ENCODE measurements at places on chromosomes 1 and 21.

- DNase-seq, result no peak
These were observed 984.6 kb downstream of the ADGRL2 start for GRCh38 chr1:82785268-82785790.

GRCh38 chr1:17515902-17516301, 23.6 kb upstream of the ARHGEF10L start:
- DNase-seq, result no peak

GRCh38 chr1:29586991-29587745, 350.8 kb downstream of the PTPRU start:
- no peak for DNase-seq

GRCh38 chr1:39205102-39205780, 746 bp downstream of the MACF1 start:
- DNase-seq, result peak; percentile 75

- DNase-seq, result peak; percentile 80
These were observed 53.0 kb upstream of the DESI2 start for GRCh38 chr1:244599937-244600350.

- DNase-seq, result no peak
These were observed 8.2 kb downstream of the CREG1 start for GRCh38 chr1:167545349-167545748.

DNA sequence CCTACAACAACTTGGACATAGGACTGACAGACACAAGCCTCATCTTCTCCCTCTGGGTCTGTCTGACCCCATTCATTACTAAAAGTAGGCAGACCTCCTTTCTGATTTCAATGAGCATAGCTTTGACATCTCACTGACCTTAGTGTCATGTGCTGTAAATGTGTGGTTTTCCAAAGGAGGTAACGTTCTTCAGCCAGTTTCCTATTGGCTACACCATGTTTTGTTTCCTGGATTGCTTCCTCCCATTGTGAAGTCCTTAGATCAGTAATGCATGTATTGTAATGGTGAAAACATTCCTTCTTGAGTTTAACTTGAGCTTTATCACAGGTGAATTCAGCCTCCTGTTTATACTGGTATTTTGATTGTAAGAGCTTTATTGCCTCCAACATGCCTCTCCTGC, 20.6 kb downstream of the STXBP3 start:
- DNase-seq, result no peak

DNA sequence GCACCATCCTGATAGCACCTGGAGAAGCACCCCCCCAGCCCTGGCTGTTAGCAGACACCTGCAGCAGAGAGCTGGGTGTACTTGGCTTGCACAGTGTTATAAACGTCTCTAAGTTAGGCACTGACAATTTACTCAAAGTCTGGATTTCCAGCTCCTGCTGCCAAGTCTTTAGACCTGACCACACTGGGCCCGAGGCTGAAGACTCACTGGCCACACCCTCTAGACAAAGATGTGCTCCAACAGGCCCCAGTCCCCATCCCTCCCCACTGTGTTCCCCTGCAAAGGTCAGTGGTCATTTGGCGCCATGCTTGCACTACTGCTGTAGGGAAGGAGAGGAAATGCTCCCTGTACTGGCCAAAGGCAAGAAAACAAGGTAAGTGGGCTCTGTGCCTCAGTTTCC, 31.1 kb downstream of the PADI6 start:
- no peak for DNase-seq

DNA sequence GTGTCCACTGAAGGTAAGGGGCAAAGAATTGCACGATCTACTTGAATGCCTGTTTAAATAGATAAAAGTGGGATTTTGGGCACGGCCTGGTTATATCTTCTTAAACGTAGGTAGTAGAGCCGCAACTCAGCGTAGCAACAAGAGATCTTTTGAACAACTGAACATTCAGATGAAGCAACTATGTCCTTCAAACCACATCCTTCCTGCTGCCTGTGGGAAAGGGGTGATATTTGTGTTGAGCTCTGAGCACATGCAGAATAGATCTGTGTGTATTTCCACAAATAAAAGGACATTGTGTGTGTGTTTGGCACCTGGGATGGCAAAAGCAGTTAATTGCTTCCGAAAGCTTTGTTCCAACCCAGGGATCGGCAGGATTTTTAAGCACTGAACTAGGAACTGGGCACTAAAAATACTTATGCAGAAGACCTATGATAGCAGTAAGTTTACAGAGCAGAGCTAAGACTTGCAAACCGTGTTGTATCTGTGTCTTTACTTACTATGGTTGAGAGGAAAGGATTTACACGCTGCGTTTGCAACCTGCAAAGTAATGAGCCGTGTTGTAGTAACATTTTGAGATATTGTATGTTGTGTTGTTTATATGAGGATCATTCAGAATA, 333.4 kb downstream of the CHRM3 start:
- peak; percentile 17 for DNase-seq

DNA sequence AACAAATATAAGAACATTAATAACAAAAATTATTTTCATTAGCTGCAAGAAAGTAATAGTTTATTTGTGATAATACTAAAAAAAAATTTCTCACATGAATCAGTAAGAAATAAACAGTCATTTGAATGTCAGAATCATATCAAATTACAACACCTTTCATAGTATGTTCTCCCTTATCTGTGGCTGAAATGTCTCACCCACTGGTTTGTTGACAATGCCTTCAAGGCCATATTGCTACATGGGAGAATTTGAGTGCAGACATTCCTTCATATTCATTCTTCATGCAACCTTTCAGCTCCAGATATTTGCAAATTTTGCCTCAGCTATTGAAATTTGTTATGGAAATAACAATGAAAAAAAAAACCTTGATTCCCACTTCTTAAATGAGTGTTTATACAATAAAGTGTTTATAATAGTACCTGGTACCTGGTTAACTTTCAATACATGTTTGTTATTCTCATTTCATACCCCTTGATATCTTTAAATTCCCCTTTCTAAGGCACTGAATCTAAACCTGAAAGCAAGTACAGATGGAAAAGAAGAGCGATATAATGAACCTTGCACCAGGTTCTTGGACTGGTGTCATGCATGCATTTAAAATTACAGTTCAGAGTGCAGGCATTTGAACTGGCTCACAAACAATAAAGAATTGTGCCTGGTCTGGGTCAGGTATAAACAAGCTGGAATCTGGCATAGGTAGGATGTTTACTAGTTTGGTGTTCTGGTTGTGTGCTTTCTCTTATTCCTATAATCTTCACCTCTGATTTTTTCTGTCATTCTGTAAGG, 242.2 kb upstream of the ADGRL2 start:
- DNase-seq, result no peak

GRCh38 chr1:201268604-201269151, 14.6 kb upstream of the PKP1 start:
- no peak for DNase-seq

DNA sequence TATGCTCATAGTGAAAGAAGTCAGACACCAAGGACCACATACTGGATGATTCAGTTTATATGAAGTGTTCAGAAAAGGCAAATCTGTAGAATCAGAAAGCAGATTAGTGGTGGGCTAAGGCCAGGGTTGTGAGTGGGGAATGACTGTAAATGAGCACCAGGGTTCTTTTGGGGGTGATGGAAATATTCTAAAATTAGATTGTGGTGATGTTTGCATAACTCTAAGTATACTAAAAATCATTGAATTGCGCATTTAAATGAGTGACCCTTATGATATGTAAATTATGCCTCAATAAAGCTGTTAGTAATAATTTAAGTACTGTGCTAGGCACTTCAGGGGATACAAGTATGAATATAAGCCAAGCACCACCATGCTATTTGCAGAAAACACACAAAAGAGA, 256.3 kb downstream of the TPR start:
- no peak for DNase-seq

GRCh38 chr1:164475834-164476233, 83.2 kb upstream of the PBX1 start:
- no peak for DNase-seq

DNA sequence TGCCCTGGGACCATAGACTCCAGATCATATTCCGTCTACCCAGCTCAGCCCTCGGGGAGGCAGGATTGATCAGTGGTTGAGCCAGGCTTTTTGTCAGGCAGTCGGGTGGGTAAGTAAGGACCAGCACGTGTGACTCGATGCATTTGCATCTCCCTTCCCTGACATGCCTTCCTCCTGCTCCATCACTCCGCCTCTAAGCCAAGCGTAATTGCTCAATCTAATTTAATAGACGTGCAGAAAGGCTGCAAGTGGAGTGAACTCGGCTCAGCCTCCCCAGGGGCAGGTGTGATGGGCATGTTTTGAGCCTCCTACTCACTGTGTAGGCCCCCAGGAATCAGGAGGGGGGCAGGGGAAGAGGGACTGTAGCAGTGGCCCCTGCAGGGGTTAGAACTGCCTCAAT, 34.6 kb upstream of the GRIK3 start:
- DNase-seq, result no peak

DNA sequence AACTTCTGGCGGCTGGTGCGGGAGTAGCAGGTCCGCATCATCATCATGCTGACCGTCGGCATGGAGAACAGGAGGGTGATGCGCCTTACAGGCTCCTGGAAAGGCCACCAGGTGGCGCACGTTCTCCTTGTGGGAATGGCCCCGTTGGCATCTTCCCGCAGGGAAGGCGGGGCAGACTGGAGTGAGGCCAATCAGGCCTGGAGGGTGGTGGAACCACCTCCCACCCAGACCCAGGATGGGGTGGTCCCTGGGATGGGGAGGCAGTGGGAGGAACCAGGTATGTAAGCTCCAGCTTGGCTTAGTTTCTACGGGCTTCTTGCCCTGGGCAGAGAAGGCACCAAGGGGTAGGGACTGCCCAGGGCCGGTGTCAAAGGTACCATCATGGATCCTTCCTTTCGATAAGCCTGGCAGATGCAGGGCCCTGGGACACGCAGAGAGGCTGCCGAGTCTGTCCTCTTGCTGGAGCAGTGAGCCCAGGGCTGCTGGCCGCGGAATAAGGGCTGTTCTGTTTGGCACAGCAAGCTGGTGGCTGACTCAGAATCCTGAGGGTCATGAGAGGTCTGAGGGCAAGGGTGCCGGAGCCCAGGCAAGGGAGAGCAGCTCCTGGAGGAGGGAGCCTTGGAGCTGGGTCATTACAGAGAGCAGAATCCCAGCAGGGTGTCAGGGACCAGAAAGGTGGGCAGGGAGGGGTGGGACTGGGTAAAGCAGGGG, 8.7 kb upstream of the LGR6 start:
- peak; percentile 71 for DNase-seq

DNA sequence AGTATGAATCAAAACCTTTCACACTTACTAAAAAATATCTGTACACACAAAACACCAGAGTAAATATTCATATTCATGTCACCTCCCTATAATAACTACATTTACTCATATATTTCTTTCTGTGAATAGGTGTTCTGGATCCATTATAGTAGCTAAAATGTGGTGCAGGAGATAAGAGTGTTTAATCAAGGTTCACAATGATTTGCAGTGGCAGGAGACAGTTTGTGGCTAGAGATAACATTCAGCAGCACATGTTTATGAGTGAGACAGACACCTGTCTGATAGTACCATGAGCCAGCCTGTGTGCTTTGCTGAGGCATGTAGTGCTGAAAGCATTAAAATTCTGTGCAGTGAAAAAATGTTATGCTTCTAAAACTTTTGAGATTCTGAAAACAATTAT, 410.3 kb downstream of the SRGAP2C start:
- DNase-seq, result no peak

DNA sequence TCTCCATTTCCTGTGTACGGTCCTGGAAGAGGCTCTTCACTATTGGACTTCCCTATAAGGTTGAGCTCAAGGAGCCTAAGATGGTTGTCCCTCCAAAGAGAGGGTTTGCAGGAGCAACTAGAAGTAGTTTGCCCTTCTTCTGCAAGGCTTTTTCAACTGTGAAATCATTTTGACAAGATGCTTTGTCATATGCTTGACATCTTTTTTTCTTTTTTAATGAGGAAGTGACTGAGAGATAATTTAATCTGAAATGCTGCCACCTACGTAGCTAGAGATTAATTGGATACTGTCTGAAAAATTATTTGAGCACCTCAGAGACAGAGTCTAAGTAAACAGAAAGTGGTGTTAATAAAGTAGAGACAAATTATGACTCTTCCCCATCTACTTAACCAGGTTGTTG, 97.0 kb downstream of the CHRM3 start:
- DNase-seq, result no peak

All from CD14-positive monocyte (primary cell).